ENCODE measurements at places on chromosomes 16 and 17.
A peak's percentile ranks its signal among the peaks of the same experiment; 100 is the strongest.

DNA sequence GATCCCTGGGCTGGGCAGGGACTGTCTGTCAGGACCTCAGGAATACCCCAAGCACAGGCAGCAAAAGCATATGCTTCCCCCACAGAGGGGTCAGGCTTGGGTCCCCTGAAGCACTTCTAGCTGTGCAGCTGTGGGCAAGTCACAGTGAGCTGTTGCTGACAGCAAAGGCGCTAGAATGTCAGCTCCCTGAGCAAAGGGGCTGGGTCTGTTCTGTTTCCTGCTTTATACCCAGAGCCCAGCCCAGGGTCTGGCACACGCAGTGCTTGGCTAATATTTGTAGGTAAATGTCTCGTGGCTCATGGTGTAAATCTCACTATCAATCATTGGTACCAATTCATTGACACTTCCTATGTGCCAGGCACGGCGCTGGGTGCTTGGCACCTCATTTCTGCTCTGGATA lies 16.6 kb upstream of the MPRIP start:
- no peak for DNase-seq

- DNase-seq, result no peak
Observed at GRCh38 chr16:89142474-89143195, 28.9 kb upstream of the CDH15 start.

GRCh38 chr17:61551255-61551742 lies 39.7 kb downstream of the NACA2 start:
- no peak for DNase-seq

- no peak for DNase-seq
Observed at GRCh38 chr17:8151641-8152111, 528 bp downstream of the PER1 start.

DNA sequence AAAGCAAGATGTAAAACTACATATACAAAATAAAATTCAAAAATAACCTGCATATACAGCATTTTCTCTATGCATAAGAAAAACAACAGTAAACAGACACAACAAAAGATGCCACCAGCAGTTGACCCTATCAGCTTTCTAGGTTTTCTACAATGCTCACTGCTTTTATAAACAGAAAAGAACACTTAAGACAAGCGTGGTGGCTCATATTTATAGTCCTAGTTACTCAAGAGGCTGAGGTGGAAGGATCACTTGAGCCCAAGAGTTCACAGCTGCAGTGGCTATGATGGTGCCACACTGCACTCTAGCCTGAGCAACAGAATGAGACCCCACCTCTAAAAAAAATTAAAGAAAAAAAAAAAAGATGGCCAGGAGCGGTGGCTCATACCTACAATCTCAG lies 46.5 kb upstream of the ATP2A3 start:
- DNase-seq, result no peak

- DNase-seq, result no peak
Observed at GRCh38 chr17:40068584-40068916, 5.8 kb downstream of the THRA start.

DNA sequence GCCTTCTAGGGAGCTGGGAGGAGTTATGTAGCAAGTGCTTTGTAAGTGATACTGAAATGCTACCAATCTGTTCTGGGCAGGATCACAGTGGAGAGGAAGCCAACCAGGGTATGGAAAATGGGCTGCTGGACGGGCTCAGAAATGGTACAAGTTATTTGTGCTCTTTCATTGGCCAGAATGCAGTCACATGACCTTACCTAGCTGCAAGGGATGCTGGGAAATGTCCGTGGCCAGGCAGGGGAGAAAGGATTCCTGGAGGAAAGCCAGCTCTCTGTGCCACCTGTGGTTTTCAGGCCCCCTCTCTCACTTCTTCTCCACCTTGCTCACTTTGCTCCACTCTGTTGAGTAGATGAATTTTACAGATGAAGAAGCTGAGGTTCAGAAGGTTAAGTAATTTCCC lies 4.8 kb downstream of the EEF2K start:
- no peak for DNase-seq

GRCh38 chr16:51306116-51306515 lies 155.0 kb upstream of the SALL1 start:
- no peak for DNase-seq

DNA sequence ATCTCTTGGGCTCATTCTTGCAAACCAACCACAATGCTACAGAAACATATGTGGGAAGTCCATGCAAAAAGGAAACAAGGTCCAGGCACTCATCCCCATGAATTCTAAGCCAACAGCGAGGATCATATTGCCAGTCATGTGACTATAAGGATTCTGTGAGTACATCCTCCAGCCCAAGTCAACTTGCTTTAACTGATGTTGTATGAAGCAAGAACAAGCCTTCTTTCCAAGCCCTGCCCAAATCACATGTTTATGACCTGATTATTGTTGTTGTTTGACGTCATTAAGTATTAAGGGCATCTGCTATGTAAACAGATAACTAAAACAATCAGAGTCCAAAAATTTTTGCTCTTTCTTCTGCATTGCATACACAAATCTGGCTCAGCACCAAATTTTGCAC lies 78.2 kb upstream of the MON1B start:
- no peak for DNase-seq

- no peak for DNase-seq
Observed at GRCh38 chr16:67919622-67920221, 11.9 kb downstream of the CTRL start.

DNA sequence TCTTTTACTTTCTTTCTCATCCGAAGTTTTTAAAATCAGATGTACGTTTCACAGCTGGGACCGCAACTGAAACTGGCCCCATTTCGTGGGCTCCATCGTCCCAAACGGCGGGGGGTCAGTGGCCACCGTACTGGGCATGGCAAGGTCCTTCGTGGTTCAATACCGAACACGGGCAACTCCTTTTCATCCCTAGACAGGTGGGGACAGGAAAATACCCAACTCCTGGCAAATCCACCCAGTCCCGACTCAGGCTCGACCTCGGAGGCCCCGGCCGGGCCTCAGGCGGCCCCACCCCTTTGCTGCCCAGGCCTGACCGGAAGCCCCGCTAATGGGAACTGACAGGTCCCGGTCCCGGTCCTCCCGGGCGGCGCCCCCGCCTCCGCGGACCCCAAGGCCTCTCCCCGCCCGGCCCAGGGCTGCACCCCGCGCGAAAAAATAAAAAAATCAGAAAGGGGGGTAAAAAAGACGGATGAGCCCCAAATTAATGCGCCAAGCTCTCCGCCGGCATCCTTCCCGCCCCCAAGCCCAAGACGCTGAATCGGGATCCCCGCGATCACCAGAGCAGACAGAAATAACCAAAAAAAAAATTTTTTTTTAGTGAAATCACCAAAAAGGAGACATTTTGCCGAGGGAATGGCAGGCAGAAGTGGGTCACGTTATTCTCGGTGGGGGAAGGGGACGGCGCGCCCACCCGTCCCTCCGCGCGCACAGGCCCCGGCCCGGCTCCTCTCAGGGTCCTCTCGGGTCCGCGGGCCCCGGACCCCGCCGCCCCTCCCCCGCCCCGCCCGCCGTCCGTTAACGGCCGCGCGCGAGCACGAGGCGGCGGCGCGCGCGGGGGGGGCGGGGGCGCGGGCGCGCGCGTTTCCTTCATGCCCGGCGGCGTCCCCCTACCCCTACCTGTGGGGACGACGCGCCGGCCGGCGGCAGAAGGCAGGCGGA lies 562 bp downstream of the ZC3H7A start:
- no peak for DNase-seq

DNA sequence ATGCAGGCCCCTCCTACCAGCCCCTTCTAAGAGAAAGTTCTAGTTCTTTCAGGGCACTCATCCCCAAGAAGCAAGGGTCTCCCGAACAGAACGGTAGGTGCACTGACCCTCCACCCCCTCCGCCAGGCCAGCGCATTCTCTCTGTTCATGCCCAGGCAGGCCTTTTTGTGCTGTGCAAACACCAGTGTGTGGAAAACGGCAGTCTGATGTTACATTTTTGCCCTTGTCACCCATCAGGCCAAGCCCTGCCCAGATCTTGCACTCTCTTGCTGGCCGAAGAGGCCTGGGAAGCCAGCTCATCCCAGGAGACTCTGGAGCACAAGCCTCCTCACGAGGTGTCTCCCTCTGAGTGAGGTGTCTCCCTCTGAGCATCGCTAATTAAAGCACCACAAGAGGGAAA lies 16.1 kb upstream of the MTSS2 start:
- no peak for DNase-seq

GRCh38 chr17:75260641-75261335 lies 618 bp downstream of the GGA3 start:
- no peak for DNase-seq

DNA sequence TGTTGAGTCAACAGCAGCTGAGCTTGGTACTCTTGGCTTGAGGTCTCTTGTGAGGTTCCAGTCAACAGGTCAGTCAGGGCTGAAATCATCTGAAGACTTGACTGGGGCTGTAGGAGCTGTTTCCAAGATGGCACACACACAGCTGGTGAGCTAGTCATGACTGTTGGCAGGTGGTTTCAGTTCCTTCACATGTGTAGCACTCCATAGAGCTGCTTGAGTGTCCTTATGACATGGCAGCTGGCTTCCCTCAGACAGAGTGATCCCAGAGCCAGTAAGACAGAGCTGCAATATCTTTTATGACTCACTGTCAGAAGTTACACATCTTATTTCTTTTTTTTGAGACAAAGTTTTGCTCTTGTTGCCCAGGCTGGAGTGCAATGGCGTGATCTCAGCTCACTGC lies 19.5 kb upstream of the GAS7 start:
- DNase-seq, result no peak

DNA sequence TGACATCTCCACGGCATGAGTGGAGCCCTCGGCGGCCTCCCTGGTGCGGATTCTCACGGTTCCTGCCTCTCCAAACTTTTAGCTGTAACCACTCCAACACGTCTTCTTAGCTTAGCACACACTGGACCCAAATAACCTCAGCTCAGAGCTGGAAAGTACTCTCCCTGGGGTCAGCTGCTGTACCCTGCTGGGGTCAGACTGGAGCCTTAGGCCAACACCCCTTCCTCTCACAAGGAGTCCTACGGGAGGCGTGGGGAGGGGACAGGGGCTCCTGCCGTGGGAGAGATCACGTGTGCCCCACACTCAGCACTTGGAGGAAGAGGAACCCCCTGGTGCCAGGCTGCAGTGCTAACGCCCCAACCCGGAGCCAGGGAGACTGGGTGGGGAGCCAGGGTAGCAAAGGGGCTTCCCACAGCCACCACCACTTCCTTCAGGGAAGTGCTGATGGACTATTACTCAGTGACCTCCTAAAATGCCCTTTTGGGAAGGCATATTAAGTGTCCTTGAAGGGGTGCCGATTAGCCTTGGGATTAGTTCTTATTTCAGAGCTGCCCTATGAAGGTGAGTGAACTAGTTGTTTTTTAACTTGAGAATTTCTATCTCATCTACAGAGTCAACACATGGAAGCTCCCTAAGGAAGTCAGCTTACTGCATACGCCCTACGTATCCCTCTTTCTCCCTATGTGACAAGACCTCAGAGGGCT lies 124.0 kb downstream of the HIC1 start:
- no peak for DNase-seq

DNA sequence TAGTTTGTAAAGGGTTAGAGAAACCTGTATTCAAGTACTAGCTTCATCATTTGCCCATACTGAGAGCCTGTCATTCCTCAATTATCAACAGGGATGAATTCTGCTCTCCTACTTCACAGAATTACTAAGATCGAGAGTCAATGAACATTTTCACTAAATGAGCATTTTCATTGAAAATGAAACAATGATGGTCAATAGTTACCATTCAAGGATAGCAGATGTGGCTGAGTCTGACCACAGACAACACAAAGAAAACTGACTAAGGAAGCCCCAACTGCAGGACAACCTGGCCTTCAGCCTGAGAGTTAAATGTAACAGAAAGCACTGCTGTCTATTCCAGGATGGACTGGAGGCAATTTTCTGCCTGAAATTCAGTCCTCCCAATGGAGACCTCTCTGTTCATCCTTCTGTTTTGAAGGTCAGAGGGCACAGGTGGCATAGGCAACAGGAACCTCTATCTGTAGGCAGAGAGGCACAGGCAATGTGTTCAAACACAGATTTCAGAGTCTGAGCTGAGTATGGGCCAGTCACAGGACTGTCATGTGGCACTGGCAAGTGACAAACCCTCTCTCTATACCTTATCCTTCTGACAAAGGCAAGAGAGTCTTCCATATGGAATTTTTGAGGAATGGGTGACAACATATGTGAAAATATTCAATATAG lies 19.5 kb downstream of the TRAF4 start:
- no peak for DNase-seq

DNA sequence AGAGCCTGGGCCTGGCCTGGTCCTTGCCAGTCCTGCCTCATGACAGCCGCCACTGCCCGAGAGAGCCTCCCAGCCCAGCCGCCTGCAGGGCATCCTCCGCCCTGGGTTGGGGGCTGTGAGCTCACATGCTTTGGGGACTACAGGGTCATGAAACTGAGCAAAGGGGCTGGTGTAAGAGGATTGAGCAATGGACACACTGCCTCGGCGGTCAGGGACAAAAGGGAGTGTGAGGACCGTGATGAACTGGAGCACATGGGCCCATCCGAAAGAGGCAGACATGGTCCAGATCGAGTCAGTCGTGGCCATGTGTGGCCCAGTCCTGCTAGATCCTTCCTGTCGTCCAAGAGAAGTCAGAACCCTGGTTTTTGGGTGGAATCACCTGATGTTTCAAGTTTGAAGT lies 52.3 kb downstream of the GSG1L start:
- no peak for DNase-seq

- no peak for DNase-seq
Observed at GRCh38 chr16:57289391-57290257, 5.2 kb upstream of the PLLP start.

DNA sequence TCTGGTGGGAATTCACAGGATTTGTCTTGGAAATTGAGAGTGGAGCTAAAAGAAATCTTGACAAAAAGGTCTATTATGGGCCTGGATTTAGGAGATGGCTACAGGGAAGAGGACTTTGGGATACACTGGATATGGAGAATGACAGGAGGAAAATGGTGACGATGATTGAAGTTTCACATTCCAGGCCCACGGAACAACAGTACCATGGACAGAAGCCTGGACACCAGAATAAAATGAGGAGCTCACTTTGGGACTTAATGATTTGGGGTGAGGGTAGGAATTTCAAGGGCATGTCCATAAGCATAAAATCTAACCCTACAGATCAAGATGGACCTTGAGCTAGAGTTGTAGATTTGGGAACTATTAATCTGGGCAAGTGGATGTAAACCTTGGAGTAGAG lies 47.8 kb upstream of the DNAH9 start:
- DNase-seq, result no peak

- no peak for DNase-seq
Observed at GRCh38 chr16:79587897-79588296, 12.6 kb downstream of the MAF start.

- DNase-seq, result no peak
Observed at GRCh38 chr17:17417718-17418181, 59.0 kb upstream of the MED9 start.

DNA sequence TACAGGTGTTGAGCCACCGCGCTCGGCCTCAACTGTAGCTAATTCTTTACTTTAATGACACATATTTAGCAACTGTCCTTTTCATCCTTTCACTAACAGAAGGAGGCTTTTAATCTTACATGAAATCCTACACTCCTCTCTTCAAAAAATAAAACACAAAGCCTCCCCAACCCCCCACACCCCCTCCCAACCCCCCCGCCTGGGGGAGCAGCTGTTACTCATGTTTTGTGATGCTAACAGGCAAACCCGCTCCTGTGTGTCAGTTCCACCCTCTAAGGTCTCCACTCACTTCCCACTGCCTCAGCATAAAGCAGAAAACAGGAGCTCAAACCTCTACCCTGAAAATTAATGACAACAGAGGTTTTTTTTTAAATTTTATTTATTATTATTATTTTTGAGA lies 55.4 kb upstream of the SLC25A19 start:
- DNase-seq, result peak; percentile 12

Data from activated CD8-positive, alpha-beta memory T cell treated with anti-CD3 and anti-CD28 coated beads for 1 hour (primary cell).